ENCODE measurements at places on chromosomes 5 and 9. TPM values are rescaled to one million over a fixed set of nuclear protein-coding genes. Genes with fewer than 3 reads are reported as not detected.

DNA sequence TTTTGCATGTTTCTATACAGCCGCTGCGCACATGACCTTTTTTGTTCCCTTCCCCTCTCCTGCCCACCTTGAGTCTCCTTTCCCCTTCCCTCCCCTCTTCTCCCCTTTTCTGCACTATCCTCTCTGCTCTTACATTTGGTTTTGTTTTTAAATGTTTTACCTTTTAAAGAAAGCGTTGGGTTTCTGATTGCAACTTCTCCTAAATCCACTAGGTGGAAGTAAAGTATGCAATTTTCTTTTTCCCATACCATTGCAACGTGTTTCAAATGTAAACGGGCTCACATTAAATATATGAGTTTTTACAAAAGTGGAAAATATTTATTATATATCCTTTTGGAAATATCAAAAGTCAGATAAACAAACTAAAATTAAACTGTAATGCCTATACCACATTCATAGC is 500.9 kb downstream of the DIRAS2 start:
- DNase-seq = peak; percentile 74

GRCh38 chr5:71748360-71748759 is 29.3 kb downstream of the CARTPT start:
- DNase-seq = no peak

NR2F1-AS1 gene
- 3.0 TPM for total RNA-seq

- DNase-seq = peak; percentile 19
These were observed 51.1 kb upstream of the FANCC start for GRCh38 chr9:95368377-95369160.

DNA sequence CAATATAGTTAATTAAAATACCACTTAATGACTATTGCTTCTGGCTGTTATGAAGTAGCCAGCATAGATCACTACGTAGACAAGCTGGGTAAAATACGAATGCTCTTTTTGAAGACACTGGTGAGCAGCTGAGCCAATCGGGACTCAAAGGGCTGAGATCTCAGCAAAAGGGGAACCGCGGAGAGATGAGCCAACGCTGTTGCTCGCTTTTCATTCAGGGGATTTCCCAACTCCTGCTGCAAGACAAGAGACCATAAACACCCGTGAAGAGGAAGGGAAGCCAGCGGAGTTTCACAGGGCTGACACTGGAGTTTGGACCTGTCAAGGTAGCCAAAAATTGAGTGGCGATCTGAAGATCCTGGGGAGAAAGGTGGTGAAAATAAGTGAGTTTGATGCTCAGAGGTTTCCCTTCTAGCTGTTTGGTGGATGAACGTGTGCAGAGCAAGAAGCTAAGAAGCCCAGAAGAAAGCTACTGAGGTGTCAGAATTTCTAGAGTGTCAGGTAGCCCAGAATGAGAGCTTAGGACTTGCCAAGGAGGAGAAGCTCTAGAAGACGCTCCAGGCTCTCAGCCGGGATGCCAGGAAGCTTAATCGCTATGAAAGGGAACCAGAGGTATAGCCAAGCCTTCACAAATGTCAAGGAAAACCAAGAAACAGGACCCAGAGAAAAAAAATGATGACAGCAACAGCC is 79.6 kb upstream of the RNU6ATAC start:
- no peak for DNase-seq

All from GM23338 (cell line).